ENCODE measurements at places on chromosomes 16 and 17. TPM values are rescaled to one million over a fixed set of nuclear protein-coding genes. Genes with fewer than 3 reads are reported as not detected.

ALDH3A1 gene
- 1.5 TPM for total RNA-seq

NTN1 gene
- 17.1 TPM for total RNA-seq

LITAFD gene
- total RNA-seq, result not detected

CCL8 gene
- 0.26 TPM for total RNA-seq

C17orf67 gene
- 1.6 TPM for total RNA-seq

TNFSF13 gene
- total RNA-seq, result 140 TPM

PRSS53 gene
- 2.2 TPM for total RNA-seq

TEKT5 gene
- total RNA-seq, result 0.28 TPM

- no peak overlapping the region for H3K27ac ChIP-seq
- no peak overlapping the region for H3K4me3 ChIP-seq
- H3K27me3 ChIP-seq, result peaks cover 6% of the 10 kb centered on the region
- H3K36me3 ChIP-seq, result no peaks in the 10 kb centered on the region
- no peak for DNase-seq
Observed at GRCh38 chr17:38591759-38592241, 14.0 kb downstream of the SRCIN1 start.
